ENCODE measurements at places on chromosomes 4 and X.
A peak's percentile ranks its signal among the peaks of the same experiment; 100 is the strongest.

- DNase-seq: no peak
These were observed 1093.6 kb downstream of the TECRL start for GRCh38 chr4:63315651-63316050.

GRCh38 chrX:153981771-153982533 is 9.4 kb downstream of the TMEM187 start:
- no peak for DNase-seq

DNA sequence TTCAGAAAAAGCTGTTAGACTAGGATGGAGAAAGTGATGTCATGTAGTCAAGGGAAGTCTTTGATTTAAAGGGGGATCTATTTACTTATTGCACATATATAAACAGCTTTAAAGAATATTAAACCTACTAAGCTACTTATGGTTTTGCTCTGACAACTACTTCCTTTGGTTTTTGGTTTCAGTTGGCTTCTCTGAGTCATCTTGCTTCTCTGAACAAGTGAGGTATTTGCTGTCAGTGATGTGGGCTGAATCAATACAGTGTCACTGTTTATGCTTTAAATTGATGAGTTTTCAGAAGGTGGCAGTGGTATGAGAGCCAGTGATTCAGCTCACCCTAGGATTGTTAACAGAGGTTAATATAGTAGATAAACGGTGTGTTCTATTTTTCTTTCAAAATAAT is 75.1 kb downstream of the CEP44 start:
- DNase-seq: no peak

- DNase-seq: no peak
These were observed 25.1 kb downstream of the UGT2B4 start for GRCh38 chr4:69470561-69470960.

- no peak for DNase-seq
These were observed 1.9 kb downstream of the EFNB1 start for GRCh38 chrX:68830419-68831404.

GRCh38 chr4:44320833-44321232 is 127.8 kb downstream of the KCTD8 start:
- no peak for DNase-seq

- no peak for DNase-seq
These were observed 21.9 kb downstream of the APOO start for GRCh38 chrX:23885803-23886202.

DNA sequence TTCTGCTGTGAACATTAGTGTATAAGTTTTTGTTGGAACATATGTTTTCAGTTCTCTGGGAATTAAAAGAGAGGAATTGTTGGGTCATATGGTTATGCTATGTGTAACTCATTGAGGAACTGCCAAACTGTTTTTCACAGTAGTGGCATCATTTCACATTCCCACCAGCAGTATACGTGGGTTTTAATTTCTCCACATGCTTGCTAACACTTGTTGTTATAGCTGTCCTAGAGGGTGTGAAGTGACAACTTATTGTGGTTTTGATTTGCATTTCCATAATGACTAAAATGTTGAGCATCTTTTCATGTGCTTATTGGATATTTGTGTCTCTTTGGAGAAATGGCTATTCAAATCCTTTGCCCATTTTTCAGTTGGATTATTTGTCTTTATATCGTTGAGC is 13.7 kb downstream of the APELA start:
- DNase-seq: no peak

DNA sequence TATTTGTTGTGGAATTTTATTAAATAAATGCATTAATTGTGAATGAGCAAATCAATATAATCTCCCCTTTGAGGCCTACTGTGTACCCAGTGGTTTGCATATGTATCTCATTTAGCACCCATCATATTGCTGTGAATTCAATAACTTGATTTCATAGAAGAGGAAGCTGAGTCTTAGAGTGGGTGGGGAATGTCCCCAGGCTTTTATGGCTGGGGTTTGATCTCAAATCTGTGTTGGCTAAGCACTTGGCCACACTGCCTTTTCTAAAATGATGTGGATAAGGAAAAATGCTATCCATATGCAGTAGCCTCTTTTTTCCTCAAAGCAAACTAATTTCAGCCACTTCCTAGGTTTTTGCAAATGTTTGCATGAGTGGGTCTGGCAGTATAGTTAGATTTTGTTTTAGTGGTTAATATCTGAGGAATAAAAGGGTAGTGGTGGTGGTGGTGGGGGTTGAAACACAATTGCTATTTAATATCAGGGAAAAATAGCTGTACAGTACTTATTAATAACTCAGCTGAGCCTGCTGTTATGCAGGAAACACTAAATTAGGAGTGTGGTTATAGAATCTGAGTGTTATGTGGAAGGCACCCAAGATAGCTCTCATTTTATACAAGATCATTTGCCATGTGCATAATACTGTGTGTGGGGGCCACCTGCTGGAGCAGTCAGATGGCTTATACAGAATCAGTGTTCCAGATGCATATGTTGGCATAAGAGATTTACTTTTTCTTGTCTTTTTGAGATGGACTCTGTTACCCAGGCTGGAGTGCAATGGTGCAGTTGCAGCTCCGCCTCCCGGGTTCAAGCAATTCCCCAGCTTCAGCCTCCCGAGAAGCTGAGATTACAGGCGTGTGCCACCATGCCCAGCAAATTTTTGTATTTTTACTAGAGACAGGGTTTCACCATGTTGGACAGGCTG is 108.0 kb downstream of the TMEM131L start:
- peak; percentile 48 for DNase-seq

DNA sequence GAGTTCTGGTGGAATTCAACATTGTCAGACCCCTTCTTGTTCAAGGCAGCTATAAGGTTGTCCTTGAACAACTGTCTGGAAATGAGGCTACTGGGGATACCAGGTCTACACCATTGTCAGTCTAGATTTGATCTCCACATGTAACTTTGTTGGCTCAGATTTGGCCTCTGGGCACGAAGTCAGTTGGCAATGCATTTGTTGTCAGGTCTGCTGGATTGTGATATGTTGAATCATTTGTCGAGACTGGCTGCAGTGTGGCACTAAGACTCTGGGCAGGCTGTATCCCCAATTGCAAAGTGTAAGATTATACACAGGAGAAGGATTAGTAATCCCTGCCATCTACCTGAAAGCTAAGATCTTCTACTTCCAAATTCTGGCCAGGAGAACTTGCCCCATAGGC is 26.5 kb downstream of the ZNF81 start:
- no peak for DNase-seq

DNA sequence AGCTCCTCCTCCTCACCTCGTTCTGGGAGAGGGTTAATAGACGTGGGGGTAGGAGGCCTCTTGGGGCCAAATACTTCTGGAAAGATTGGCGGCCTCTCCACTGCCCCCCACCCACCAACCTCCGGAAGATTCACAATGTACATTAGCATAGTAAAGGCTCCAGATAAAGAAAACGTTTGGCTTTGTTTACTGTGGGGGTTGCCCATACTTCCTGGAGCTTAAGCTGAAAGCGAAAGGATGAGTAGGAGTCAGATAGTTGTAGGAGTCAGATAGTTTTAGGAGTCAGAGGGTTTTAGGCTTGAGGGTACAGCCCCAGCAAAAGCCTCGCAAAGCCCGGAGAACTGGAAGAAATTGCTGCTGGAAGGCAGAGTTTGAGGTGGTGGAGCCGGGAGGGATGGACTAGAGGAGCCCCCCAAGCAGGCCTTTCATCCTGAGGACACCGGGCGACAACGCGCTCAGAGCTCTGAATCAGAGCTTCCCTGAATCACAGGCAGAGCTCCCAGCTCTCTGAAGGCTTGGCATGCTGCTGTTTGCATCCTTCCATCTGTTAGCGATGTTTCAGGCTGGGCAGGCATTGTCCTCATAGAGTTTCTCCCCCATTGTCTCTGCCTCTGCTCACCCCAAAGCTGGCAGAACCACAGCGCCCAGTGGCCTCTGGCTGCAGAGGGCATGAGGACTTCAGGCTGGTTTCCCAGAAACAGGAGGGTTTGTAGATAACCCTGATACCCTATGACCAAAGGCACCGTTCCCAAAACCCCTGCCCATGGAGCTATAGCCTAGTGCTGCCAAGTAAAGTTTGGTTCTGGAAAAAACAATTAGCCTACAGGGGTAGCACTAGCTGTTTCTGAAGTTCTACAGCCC is 280.7 kb downstream of the BCOR start:
- no peak for DNase-seq

- DNase-seq: no peak
These were observed 4.0 kb upstream of the AASDH start for GRCh38 chr4:56391270-56391669.

DNA sequence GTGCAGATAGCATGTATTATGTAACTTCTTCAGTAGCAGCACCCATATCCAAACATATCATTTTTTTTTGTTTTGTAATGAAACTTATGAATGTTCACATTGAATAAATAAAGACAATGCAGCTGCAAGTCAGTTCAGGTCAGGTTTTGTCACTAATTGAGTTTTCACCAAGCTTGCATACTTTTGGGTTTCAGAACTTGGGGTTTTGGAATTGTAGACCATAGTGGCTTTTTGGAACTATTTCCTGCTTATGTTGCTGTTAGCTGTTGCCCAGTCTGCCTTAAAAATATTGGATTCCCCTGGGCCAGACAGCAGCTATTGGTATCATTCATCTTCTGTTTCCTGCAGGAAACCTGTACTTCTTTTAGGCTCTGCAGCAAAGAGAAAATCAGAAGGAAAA is 113.4 kb upstream of the LIMCH1 start:
- DNase-seq: no peak

DNA sequence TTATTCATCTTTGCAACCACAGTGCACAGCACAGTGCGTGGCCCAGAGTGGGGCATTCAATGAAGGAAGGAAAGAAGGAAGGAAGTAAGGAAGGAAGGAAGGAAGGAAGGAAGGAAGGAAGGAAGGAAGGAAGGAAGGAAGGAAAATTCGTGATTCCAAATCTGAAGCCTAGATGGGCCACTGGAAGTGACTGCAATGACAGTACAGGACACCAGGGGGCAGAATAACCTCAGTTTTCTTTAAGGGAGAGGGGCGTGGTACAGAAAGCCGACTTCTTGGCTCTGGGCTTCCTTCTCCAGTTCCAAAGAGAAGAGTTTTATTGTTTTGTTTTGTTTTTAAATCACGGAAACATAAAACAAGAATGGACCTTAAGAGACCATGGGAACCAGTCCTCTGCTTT is 47.8 kb downstream of the APLN start:
- no peak for DNase-seq

- DNase-seq: no peak
These were observed 94.7 kb downstream of the EDA2R start for GRCh38 chrX:66544181-66544580.

DNA sequence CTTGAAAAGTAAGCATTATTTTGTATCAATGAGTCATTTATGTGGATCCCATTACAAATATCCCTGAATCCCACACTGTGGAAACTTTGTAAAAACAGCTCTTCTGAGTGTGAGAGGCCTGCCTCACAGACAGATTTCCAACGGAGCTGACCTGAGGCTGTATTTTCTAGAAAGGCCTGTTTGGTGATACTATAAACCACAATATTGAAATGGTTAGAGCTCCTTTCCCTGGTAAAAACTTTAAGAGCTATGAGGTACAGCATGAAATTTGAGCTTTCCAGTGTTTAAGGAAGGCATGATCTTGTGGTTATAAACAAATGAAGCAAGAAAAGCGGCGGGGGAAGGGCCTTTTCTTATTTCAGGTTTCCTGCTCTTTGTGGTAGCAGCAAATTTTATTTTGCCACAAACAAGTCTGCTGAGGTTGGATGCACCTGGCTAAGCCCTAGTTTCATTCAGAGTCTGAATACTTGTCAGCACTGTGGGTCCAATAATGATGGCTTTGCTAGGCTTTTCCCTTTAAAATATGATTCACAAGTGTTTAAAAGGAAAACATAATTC is 86.8 kb upstream of the ETNPPL start:
- DNase-seq: no peak

GRCh38 chr4:140609548-140610425 is 41.0 kb upstream of the UCP1 start:
- DNase-seq: peak; percentile 8

DNA sequence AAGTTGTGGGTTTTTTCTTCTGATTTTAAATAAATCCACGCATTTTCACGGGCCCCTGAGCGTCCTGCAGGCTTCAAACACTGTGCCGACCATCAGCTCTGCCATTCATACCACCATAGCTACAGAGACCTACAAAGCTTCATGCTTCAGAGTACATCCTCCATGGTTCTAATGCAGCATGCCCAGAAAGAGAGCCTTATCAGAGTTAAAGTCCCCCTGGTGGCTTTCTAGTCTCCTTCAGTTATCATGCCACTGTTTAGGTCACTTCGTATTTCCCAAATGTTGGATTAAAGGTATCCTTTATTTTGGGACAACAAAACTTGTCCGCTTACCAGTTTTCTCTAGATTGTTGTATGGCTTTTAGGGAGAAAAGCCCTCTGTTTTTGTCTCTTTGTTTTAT is 66.7 kb upstream of the VCX2 start:
- no peak for DNase-seq

GRCh38 chrX:50988649-50989048 is 78.1 kb downstream of the BMP15 start:
- DNase-seq: peak; percentile 4

- no peak for DNase-seq
These were observed 7.5 kb upstream of the DMD start for GRCh38 chrX:33218819-33219218.

DNA sequence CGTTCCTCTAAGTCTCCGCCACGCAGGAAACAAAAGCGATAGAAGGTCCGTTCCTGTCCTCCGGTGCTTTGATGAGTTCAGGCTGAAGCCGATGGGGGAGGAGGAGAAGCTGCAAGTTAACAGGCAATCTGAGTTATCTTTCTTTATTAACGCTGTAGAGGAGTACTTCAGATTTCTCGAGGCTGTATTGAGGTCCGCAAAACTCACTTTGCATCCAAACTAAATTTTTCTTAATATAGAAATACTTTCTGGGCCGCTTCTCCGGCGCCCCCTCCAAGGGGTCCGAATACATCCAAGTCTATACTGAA is 395 bp upstream of the SOWAHB start:
- no peak for DNase-seq
